CD4-positive, alpha-beta T cell (primary cell): ENCODE measurements at places on chromosomes 1 and 21.

DNA sequence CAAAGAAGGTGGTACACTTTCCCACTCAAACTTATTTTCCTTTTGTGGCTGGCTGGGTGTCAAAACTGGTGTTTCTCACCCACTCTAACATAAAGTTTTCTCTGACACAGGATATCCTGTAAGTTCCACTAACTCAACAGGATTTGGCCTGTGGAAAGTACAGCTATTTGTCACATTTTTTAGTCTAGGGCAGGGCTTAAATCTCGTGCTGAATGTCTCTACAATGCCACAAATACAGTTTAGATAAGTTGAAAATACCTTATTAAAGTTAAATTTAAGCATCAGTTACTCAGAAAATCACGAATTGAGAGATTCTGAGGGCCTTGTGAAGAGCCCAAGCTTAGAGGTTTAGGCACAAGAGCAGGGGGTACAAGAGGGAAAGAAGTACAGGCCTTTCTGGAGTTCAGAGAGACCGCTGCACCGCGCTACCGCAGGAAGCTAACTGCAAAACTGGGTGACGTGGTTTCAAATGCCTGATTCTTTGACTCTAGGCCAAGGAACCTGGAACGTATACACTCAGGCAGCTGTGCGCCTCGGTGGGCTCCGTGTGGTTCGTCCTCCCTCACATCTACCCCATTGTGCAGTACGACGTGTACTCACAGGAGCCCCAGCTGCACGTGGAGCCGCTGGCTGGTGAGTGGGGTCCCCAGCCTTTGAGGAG lies 23.4 kb upstream of the PWP2 start:
- DNase-seq, result peak; percentile 65

- no peak for DNase-seq
Observed at GRCh38 chr1:200351826-200352549, 57.8 kb downstream of the ZNF281 start.

DNA sequence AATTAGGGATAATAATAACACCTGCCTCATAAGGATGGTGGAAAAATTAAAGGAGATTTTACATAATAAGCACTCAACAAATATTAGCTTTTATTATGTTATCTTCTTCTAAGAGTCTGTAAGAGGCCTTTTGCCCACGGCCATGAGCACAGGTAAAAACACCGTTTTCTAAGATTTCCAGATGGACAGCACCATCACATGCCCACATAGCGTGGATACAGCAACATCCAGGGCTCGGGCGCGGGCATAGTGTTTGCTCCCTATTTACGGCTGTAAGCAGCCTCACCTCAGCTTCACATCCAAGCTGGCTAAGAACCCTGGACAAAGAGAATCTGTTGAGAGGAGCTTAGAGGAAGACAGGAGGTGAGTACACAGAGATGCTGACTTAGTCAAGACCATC lies 216.4 kb upstream of the IRF2BP2 start:
- DNase-seq, result no peak

DNA sequence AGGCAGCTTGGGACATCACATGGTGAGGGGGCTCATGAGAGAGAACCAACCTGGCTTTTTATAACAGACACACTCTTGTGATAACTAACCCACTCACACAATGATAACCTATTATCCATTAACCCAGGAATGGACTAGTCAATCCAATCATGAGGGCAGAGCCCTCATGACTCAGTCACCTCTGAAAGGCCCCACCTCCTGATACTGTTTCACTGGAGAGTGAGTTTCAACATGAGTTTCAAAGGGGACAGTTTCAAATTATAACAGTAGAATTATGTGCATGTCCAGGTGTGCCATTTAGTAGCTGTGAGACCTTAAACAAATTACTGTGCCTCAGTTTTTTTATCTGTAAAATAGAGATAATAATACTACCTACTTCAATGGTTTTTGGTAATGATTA lies 47.6 kb upstream of the PPP2R5A start:
- DNase-seq, result no peak
